ENCODE measurements at places on chromosomes 3 and 15. TPM values are rescaled to one million over a fixed set of nuclear protein-coding genes. Genes with fewer than 3 reads are reported as not detected.
A peak's percentile ranks its signal among the peaks of the same experiment; 100 is the strongest.

The CDCP1 gene
- 0.71 TPM for total RNA-seq

The RASGRP1 gene
- not detected for total RNA-seq

The ALDH1A2 gene
- total RNA-seq = not detected

The BCL2A1 gene
- not detected for total RNA-seq

- H3K4me3 ChIP-seq = no peak overlapping the region
- no peak overlapping the region for H3K27ac ChIP-seq
- H3K4me1 ChIP-seq = no peaks in the 10 kb centered on the region
- no peak for DNase-seq
- H3K36me3 ChIP-seq = no peaks in the 10 kb centered on the region
These were observed 315.3 kb upstream of the UBE2E2 start for GRCh38 chr3:22887664-22888291.

GRCh38 chr15:88664151-88664778, 25.4 kb downstream of the ISG20 start:
- H3K4me3 ChIP-seq = no peak overlapping the region
- H3K4me1 ChIP-seq = no peaks in the 10 kb centered on the region
- H3K27me3 ChIP-seq = peaks cover 4% of the 10 kb centered on the region
- DNase-seq = no peak
- no peak overlapping the region for H3K27ac ChIP-seq
- H3K36me3 ChIP-seq = no peaks in the 10 kb centered on the region

DNA sequence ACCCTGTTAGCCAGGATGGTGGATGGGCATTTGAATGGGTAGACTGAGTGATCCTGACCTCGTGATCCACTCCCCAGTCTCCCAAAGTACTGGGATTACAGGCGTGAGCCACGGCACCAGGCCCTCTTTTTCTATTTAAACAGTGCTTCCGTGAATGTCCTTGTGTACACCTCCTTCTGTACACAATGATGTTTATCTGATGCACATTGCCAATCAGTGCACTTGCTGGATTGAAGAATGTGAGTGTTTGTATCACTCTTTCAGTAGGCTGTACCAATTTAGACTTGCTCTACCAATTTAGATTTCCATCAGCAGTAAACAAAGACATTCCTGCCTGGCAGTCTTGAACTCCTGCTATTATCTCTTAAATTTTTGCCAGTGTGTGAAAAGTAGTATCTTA, 8.9 kb upstream of the ZNF619 start:
- H3K4me1 ChIP-seq = peaks cover 4% of the 10 kb centered on the region
- no peak for DNase-seq
- H3K27me3 ChIP-seq = no peaks in the 10 kb centered on the region
- H3K36me3 ChIP-seq = no peaks in the 10 kb centered on the region

DNA sequence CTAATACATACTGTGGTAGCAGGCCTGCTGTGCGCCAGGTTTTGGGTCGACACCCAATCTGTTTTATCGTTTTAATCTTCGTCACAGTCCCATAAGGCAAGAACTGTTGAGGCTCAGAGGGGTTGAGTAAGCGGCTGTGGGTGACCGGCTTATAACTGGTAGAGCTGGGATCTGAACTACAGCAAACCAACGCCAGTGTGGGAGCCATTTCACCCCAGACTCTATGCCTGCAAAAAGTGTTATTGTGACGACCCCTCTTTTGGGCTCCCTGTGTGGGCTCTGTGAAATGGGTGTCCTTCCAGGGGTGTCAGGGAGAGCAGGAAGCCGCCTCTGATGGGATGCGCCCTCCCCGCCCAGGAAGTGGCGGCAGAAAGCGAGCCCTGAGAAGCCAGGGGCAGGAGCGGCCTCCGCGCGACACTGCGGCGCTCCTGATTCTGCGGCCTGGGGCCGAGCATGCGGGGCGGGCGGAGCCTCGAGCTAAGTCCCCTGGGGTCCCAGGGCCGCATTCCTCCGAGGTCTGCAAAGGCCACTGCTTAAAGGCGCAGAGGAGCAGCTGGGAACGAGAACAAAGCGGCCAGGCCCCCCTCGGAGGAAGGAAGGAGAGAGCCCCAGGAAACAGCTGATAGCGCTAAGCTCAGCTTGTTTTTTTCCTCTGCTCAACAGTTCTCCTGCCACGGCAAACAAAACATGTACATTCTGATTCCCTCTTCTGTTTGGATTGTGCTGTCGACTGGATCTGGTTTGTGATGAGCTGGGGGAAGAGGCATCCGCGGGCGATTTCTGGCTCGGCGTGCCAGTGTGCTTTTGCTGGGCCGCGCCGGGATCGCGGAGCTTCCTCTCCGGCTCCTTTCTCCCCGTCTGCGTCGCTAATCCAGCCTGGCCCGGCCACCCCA, 33.9 kb downstream of the GRK7 start:
- H3K4me1 ChIP-seq = peaks cover 13% of the 10 kb centered on the region
- peak overlapping the region; percentile 78 for H3K4me3 ChIP-seq
- peaks cover 2% of the 10 kb centered on the region for H3K27me3 ChIP-seq
- H3K27ac ChIP-seq = peak overlapping the region; percentile 22

GRCh38 chr15:25737218-25737643, 125.9 kb downstream of the ATP10A start:
- H3K4me3 ChIP-seq = no peak overlapping the region
- peaks cover 1% of the 10 kb centered on the region for H3K27me3 ChIP-seq
- no peak overlapping the region for H3K27ac ChIP-seq
- H3K36me3 ChIP-seq = no peaks in the 10 kb centered on the region

DNA sequence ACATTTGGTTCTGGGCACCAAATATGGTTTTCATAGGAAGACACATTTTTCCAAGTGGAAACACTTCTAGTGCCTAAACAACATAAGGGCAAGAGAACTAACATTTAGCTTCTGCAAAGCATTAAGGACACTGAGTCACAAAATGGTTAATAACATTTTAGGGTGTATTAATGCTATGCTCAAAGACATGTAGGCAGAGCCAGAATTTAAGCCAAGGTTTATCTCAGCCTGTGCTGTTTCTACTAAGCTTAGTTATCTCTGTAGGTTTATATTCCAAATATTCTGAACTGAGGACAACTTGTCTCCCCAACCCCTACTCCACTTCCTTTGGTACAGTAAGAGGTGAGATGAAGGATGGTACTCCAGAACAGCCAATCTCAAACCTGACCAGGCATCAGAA, 54.1 kb upstream of the AKAP13 start:
- peaks cover 16% of the 10 kb centered on the region for H3K4me1 ChIP-seq
- no peaks in the 10 kb centered on the region for H3K36me3 ChIP-seq
- no peak overlapping the region for H3K27ac ChIP-seq
- no peak overlapping the region for H3K4me3 ChIP-seq
- DNase-seq = no peak

DNA sequence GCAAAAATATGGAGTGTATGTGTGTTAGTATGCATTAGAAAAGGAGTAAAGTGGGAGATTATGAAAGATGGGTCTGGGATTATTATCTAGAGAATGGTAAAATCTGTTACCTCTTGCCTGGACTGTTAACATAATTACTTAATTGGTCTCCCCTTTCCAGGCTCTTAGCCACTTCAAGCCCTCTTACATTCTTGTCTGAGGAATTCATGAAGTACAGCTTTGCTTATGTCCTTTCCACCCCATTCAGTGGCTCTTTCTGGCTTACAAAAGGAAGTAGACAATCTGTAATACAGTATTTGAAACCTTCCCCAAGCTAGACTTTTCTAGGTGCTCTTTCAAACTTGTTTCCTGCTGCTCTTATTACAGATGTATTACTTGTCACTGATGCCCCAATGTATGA, 129.8 kb downstream of the MBNL1 start:
- no peak for DNase-seq
- no peak overlapping the region for H3K4me3 ChIP-seq
- H3K36me3 ChIP-seq = no peaks in the 10 kb centered on the region
- no peak overlapping the region for H3K27ac ChIP-seq
- H3K4me1 ChIP-seq = peaks cover 24% of the 10 kb centered on the region
- peaks cover 4% of the 10 kb centered on the region for H3K27me3 ChIP-seq

DNA sequence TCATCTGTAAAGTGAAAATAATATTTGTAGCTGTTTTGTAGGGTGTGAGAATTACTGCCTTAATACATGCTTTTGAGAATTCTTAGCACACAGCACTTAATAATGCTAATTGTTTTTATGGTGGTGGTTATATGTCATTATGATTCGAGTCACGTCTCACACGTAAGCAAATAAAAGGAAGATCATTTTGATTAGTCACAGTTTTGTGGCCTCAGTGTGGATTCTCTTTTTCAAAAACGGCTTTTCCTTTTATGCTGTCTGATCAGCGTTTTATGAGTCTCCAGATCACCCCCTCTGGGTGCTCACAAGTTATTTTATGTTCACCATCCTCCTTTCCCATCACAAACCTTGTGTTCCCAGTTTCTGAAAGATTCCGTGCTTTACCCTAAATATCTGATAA, 255.6 kb upstream of the CNTN4 start:
- no peak overlapping the region for H3K27ac ChIP-seq
- no peak overlapping the region for H3K4me3 ChIP-seq
- no peaks in the 10 kb centered on the region for H3K4me1 ChIP-seq
- no peaks in the 10 kb centered on the region for H3K36me3 ChIP-seq
- DNase-seq = no peak

GRCh38 chr3:40713306-40713705, 188.5 kb downstream of the ZNF621 start:
- H3K4me3 ChIP-seq = no peak overlapping the region
- no peak for DNase-seq
- H3K27me3 ChIP-seq = peaks cover 3% of the 10 kb centered on the region
- no peak overlapping the region for H3K27ac ChIP-seq

GRCh38 chr3:71176366-71176765, 407.2 kb downstream of the FOXP1 start:
- no peak overlapping the region for H3K27ac ChIP-seq
- H3K4me1 ChIP-seq = peaks cover 3% of the 10 kb centered on the region
- H3K36me3 ChIP-seq = no peaks in the 10 kb centered on the region
- H3K4me3 ChIP-seq = no peak overlapping the region
- DNase-seq = no peak
- peaks cover 2% of the 10 kb centered on the region for H3K27me3 ChIP-seq

GRCh38 chr15:31049111-31049510, 52.4 kb downstream of the TRPM1 start:
- peaks cover 15% of the 10 kb centered on the region for H3K36me3 ChIP-seq
- H3K4me1 ChIP-seq = no peaks in the 10 kb centered on the region
- H3K4me3 ChIP-seq = no peak overlapping the region
- H3K27ac ChIP-seq = no peak overlapping the region
